Activated CD8-positive, alpha-beta T cell treated with anti-CD3 and anti-CD28 coated beads for 36 hours (primary cell): ENCODE measurements at places on chromosomes 2 and 18.

GRCh38 chr18:12296087-12296403 is 12.0 kb upstream of the TUBB6 start:
- DNase-seq: peak; percentile 31

GRCh38 chr2:70906439-70907005 is 29.2 kb upstream of the ATP6V1B1 start:
- no peak for DNase-seq

DNA sequence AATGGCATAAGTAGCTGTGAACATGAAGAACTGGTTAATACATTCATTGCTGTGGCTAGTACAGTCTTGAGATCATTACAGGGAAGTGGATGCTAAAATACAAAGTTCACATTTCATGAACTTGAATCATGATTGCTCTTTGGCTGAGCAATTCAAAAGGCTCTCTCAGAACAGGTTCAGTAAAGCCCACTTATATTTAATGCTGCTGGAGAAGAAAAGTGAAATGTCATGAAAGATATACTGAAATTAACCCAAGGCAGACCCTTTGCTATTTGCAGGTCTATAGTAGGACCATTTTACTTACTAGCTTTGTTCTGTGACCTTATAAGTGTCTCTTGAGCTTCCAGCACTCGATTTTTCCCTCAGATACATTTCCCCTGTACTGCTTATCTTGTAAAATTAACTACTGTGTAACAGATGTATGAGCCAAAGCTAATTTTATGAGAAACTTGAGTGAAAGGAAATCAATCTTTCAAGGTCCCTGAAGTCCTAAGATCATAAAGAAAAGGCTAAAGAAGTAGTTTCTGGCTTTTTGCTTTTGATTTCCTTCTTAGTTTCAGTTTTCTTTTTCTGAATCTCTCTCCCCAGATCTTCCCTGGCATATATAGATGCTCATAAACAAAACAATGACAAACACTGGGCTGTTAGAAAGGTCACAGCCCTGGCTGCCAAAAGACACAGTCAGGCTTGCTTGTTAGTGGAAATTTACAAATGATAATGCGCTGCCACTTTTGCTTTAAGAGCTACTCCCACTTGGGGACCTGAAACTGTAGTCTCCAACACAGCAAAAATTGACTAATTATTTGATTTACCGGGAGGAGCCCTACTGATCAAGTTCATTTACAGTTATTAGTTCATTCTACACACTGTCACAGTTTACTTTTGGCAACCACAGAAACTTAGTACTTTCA is 132.7 kb upstream of the XPO1 start:
- DNase-seq: peak; percentile 51

GRCh38 chr2:193793914-193794313 is 1599.2 kb upstream of the TMEFF2 start:
- DNase-seq: no peak

DNA sequence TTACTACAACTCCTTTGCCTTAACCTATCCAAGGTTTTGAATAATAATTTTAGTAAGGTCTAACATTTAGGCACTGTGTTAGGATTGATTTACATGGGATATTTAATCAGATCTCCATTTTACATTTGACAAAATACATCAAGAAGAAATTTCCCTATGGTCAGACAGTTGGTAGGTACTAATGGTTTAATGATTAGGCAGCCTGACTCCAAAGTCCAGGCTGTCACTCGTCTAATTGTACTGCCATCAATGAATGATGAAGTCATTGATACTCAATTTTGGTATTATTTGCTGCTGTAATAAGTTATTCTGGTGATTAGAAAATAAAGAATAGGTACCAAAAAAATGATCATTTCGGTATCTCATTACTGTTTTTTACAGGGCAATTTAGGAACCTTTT is 14.1 kb downstream of the BBS5 start:
- DNase-seq: no peak

DNA sequence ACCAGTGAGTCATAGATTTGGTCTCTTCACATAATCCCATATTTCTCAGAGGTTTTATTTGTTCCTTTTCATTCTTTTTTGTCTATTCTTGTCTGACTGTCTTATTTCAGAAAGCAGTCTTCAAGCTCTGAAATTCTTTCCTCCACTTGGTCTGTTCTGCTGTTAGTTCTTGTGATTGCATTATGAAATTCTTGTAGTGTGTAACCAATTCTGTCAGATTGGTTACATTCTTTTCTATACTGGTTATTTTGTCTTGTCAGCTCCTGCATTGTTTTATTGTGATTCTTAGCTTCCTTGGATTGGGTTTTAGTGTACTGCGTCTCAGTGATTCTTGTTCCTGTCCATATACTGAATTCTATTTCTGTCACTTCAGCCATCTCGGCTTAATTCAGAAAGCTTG is 18.6 kb downstream of the EHBP1 start:
- no peak for DNase-seq

- DNase-seq: no peak
These were observed 35.6 kb upstream of the PNPT1 start for GRCh38 chr2:55729136-55729685.

GRCh38 chr2:68418419-68418818 is 48.7 kb downstream of the FBXO48 start:
- DNase-seq: no peak

- DNase-seq: no peak
These were observed 82.6 kb upstream of the ALPP start for GRCh38 chr2:232295971-232296370.

DNA sequence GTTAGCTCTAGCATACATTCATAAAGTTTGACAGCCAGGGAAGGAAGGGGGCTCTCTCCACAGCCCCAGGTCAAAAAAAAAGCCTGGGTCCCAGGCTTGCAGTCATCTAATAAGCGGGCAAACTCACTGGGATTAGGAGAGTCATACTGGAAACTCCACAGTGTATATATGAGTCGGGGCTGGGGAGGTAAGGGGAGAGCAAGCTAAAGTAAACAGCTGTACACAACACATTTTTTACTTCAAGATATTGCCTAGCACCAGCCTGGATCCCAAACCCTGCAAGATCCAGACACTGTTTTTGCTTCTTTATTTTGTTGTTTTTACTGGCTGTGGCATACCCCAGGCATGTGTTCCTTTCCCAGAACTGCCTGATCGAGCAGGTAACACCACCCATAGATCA is 291.3 kb upstream of the TANK start:
- DNase-seq: no peak

DNA sequence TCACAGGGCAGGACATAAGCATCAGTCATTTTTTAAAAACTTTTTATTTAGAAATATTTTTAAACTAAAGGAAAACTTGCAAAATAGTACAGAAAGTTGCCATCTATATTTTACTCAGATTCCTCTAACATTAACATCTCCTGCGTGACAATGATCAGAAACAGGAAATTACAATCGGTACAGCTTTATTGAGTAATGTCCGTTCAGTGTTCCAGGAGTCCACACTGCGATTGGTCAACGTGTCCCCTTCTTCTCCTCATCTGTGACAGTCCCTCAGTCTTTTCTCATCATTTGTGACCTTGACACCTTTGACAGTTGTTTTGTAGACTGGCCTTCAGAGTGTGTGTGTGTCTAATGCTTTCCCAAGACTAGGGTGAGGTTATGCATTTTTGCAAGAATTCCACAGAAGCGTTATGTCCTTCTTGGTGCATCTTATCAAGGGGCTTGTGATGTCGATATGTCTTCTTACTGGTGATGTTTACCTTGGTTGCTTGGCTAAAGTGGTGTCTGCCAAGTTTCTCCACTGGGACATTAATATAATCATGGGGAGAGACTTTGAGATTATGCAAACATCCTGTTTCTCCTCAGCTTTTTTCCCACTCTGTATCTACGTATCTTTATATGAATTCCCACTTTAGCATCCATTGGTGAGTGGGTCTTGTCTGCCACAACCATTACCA is 21.4 kb upstream of the TMEM177 start:
- DNase-seq: no peak

DNA sequence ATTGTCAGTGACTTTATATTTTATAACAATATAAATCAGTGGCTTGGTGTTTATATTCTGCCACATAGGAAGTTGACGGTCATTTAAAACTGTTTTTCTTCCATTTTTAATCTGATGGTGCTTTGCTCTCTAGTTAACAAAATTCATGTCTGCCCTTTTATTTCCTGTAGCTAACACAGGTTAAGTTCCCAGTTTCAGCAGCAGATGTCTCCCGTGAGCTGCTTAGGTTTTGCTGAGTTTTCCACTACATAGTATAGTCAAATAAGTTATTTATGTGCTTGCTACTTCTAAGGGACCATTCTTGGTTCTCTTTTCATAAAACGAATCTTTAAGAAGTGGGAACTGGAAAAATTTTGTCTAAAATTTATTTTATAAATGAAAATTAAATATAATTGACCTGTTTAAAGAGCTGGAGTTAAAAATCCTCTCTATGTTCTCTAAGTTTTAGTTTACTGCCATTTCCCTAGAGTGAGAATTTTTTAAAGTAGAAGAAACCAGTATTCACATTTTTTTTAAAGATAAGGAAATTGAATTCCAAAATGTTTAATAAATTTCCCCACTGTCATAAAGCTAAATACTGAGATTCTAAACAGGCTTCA is 20.6 kb downstream of the HTR2B start:
- DNase-seq: peak; percentile 76

GRCh38 chr2:128388499-128388941 is 69.9 kb upstream of the HS6ST1 start:
- no peak for DNase-seq

GRCh38 chr2:24404491-24404921 is 44.2 kb upstream of the ITSN2 start:
- DNase-seq: no peak

DNA sequence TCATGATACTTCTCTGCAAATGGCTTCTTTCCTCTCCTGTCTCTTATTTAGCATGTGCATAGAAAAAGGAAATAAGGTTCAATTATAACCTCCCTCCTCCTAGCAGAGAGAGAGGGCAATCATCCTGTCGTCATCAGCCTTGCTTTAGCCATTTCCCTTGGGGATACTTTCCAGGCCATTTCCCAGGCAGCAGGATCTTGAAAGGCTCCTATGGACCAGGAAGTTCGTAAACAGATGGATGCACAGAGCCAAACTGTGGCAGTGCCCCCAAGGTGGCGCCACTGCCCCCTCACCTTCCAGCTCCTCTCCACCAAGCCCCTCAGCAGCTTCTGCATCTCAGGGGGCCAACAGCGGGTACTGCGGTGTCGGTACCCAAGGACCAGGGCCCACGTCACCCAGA is 157.4 kb downstream of the DTNA start:
- peak; percentile 38 for DNase-seq

GRCh38 chr2:204495381-204495780 is 49.9 kb upstream of the PARD3B start:
- DNase-seq: no peak

DNA sequence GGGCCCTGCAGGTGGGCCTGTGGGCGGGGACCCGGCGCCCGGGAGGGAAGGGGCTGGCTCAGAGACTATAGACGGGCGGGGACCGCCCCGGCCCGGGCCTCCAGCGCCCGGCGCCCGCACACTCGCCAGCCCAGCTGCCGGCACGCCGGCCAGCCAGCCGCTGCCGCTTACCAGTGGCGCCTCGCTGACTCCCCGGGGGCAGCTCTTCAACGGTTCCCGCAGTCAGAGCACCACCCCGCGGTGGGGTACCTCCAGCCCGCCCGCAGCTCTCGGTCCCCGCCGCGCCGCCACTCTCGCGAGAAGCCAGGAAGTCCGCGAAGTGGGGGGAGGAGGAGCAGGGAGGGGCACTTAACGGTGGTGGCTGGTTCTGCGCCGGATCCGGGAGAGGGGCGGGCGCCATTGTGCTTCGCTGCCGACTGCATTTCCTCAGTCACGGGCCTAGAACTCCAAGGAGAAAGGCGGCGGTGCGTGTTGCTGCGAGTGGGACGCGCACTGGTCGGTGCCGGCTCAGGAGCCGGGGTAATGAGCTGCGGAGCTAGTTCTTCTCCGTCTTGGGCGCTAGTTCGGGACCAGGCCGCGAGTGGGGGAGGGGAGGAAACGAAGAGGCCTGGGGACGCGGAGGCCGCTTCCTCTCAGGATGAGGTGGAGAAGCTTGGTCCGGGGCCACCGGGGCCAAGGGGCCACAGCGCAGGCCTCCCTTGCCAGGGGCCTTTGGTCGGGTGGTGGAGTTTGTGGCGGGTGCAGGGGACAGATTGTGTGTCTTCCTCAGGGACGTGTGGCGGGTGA is at the start of gene MARCHF7:
Gene MARCHF7 (plus strand): TSS at position 364 of the 786 bp plus-strand sequence. CDS start 16,517 bp downstream, outside the sequence.
- DNase-seq: peak; percentile 97

DNA sequence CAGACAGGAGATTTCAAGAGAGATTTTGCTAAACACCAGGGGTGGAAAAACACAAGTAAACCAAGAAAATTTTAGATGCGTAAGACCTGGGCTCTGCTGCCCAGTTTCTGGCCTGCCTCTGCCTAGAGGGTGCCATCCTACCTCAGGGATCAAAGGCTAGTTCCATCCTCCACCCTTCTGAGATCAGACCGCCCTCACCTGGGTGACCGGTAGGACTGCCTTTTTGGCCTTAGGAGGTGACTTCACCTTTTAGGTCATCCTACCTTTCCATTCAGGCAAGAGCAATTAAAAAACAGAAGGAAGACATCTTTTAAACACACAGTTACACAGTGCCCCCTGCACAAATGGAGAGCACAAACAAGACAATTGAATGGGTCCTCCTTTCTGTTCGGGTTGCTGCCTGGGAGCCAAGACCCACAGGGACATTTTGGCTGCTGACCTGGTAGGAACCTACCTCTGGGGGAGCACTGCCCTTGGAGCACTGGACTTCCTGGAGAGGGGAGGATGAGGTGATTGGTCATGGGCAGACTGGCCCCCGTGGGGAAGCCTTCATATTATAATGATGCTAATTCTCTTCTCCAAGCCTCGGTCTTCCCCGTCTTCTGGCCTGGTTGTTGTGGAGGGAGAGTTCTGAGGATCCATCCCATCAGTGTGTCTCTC is 3.1 kb downstream of the PSD4 start:
- DNase-seq: no peak

DNA sequence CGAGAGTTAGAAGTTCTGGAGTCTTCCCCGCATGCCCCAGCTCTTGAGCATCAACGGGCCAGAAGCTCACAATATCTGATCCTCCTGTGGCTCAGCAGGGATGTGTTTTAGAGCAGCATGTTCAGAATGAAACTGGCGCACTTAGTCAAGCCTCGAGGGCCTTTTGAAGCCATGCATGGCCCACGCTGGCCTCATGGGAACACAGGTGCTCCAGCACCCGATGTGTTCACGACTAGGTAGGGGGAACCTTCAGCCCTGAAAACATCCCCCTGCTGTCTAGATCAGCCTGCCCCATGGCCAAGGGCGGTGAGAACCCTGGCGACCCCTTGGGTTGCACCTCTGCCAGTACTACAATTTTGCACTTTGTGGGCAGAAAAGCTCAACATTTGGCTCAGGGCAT is 32.8 kb downstream of the MSH6 start:
- no peak for DNase-seq

GRCh38 chr2:156445296-156446220 is 9.4 kb downstream of the GPD2 start:
- DNase-seq: no peak

DNA sequence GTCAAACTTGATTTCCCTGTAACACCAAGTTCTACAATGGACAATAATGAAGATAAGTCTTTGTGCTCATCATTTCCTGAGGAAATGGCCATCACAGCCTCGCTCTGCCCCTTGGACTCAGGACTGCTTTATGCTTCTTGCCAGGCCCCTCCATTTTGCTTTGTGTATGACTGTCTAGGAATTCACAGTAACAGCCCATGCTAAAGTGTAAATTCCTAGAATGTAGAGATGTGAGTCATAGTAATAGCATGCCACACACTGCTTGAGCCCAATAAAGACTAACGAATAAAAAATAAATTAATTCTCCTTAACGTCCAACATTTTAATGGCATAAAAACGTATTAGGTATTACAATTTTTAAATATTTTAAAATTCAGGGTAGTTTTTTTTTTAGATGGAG is 226.5 kb downstream of the PID1 start:
- no peak for DNase-seq
